Activated CD4-positive, alpha-beta T cell treated with anti-CD3 and anti-CD28 coated beads, Interleukin-2, Interleukin-4, amounts not matched to agents 100 ng/mL and 50 ng/mL, durations not matched to agents 16 hours and 8 hours (primary cell): ENCODE measurements at places on chromosomes 4 and X.

GRCh38 chr4:134141728-134142127 is 59.9 kb downstream of the PABPC4L start:
- no peak for DNase-seq

DNA sequence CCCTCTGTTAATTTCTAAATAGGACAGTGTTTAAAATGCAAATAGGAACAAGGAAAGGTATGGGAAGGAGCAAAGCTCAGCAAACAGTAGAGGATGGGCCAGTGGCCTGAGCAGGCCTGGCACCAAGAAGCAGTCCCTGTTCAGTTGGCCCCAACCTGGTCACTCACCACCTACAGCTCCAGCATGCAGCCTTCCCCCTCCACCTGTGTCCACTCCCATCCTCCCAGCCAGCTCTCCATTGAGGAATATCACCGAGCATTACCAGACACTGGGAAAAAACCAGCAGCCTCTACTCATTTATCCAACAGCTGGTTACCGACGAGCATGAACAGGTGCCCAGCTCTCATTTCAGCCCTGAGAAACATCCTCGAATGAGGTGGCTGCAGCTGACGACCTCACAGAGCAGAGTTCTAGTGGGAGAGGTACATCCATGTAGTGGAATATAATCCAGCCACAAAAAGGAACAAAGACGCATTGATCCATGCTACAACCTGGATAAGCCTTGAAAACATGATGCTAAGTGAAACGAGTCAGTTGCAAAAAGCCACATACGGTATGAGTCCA is 25.6 kb downstream of the CD99L2 start:
- DNase-seq = no peak

GRCh38 chrX:69149466-69150280 is 15.6 kb downstream of the PJA1 start:
- no peak for DNase-seq

DNA sequence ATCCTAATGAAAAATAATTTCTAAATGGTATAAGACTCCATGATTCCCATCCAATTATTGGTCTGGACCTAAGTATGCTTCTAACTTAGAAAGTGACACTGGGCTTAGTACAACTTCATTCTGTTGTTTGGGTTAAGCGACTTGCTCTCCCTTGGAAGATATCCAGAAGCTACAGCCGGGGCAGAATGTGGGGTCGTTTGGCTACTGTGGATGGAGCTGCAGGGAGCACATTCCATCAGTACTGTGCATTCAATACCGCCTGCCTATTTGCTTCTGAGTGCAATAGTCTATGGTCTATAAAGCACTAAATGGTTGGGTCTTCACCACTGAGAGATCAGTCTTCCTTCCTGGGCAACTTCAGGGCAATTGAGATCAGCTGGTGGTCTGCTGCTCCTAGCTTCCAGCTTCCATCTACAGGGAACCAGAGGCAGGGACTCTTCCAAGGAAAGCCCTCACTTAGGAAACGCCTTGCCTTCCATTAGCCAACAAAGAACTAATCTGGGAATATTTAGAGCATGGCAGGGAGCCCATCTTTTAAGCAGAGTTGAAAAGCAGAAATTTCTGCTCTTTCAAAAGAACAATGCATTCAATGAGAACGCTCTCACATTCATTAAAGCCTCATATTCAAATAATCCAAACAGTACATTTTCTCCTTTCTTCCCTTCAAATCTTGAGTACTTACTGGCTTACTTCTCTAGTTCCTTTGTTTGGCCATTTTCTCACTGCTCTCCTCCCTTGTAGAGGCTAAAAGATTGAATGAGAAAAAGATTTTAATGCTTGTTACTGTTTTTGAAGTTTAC is 1049.9 kb upstream of the TENM3 start:
- DNase-seq = no peak

GRCh38 chr4:104693601-104694201 is 199.0 kb upstream of the CXXC4 start:
- no peak for DNase-seq

GRCh38 chr4:122827258-122827878 is 737 bp downstream of the FGF2 start:
- peak; percentile 39 for DNase-seq

- no peak for DNase-seq
Observed at GRCh38 chrX:19579485-19579884, 64.2 kb upstream of the MAP3K15 start.

DNA sequence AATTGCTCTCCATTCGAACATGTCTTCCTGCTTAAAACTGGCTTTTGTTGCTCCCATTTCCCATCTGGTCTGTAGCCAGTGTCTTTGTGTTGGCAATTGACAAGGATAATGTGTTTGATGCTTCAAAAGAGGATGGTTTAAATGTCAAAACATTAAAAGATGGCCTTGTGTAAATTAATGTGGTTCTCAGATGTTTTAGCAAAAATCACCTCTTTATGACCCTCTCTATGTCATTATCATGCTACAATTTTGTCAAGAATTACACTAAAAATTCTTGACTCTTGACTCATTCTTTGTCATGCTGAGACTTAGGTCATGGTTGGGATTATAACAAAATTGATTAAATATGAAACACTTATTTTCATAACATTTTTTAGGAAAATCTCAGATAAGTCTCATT is 47.4 kb downstream of the TMEM131L start:
- DNase-seq = no peak
